ENCODE measurements at places on chromosomes 11 and 22.
A peak's percentile ranks its signal among the peaks of the same experiment; 100 is the strongest.

DNA sequence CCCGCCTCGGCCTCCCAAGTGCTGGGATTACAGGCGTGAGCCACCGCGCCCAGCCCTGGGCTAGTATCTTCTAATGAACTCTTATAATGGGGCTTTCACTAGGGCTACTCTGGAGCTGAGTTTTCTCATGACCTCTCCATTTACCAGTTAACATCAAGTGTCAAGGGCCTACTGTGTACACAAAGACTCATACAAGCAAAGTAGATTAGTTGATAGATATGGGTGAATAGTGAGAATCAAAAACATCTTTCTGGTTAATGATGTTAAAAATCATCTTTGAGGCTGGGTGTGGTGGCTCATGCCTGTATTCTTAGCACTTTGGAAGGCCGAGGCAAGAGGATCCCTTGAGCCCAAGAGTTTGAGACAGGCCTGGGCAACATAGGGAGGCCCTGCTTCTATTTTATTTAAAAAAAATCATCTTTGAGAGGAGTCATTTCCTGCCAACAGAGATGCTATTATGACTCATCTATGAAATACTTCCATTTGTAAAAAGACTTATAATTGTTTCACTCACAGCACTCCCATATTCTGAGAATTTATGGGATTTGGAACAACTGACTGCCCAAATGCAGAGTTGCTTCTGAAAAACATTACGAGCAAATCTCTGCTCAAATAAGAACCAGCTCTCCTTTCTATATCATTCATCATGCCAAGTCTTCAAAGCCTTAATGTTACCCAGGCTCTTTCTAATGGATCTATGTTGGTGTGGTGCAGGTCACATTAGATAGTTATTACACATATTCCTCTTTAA is 57.0 kb downstream of the GDPD4 start:
- DNase-seq: no peak

DNA sequence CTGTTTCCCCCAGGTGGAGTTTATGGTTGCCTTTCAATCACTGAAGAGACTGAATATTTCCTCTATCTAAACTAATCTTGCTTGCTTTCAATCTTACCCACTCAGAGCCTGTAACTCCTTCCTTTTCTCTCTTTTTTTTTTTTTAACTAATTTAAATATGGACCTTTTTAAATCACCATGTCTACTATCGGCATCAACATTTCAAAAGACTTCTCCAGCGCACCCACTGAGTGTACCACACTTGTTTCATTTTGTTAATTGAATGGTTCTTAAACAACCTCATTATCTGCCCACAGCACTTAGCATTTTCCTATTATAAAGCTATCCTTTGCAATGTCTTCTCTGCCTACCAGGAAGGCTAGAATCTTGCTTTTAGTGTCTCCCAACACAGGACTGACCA is 1212.5 kb downstream of the LRRC4C start:
- no peak for DNase-seq

GRCh38 chr22:46201059-46201757 is 48.9 kb downstream of the CDPF1 start:
- peak; percentile 33 for DNase-seq

GRCh38 chr11:35182317-35182939 is 43.5 kb downstream of the CD44 start:
- DNase-seq: no peak

DNA sequence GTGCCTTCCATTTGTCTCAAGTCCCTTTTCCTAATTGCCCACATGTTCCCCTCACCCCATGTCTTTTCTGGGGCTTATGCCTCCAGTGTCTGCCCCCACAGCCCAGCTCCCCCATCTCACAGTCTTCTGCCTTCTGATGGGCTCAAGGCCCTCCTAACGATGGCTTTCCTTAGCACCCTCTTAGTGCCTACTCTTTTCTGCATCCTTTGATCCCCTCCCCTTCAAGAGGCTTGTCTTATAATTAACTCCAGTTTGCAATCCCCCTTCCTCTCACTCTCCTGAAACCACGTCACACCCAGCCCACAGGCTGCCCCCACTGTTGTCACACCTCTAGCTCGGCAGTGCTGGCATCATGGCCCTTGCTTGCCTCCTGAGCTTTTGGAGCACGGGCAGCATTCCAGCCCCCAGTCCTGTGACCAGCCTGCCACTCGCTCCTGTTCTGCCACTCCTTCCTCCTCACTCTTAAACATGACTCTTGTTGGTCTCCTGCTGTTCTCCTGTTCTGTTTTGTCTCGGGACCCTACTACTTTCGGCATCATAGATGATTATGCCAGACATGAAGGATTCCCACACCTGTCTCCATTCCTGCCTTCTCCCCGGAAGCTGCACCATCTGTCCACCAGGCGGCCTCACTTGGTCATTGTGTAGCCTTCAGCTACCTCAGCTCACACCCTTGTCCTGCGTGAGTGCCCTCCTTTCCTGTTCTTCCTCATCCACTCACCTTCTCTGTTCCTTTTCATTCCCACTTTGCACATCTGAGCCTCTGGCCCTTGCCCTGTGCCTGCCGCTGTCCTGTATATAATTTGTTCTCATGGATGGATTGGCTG is 26.1 kb downstream of the UBE2L3 start:
- peak; percentile 13 for DNase-seq

DNA sequence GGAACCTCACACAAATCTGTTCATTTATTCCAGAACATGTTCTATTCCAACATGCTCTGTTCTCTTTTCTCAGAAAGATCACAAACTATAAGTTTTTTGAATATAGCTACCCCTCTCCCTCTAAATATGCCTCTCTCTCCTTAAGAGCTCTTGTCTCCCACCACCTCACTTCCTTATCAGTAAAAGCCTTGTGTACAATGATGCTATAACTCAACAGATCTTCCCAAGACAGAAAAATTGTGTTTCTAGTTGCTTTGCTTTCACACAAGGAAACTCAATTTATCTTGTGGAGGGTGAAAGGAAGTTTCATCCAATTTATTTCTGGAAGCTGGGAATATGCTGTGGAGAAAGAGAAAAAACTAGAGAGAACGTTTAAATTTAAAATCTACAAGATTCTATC is 64.4 kb downstream of the FAM76B start:
- no peak for DNase-seq

DNA sequence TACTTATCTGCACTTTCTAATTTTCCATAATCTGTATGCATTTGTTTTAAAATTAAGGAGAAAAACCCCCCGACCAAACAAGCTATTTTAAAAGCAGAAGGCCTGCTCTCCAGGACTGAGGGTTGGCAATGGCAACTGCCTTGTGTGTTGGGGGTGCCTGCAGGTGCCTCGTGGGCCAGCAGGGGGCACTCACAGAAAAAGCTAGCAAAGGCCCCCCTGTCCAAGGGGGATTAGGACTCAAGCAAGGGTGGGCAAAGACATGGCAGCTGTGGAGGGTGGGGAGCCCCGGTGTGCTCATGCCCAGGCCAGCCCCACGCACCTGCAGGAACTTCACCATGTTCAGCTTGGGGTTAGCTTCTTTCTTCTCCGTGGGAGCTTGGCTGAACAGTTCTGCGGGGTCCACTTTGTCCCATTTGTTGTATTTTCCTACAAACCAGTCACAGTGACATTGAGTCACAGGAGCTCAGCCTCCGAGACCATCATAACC is 10.3 kb downstream of the TOP3B start:
- no peak for DNase-seq

DNA sequence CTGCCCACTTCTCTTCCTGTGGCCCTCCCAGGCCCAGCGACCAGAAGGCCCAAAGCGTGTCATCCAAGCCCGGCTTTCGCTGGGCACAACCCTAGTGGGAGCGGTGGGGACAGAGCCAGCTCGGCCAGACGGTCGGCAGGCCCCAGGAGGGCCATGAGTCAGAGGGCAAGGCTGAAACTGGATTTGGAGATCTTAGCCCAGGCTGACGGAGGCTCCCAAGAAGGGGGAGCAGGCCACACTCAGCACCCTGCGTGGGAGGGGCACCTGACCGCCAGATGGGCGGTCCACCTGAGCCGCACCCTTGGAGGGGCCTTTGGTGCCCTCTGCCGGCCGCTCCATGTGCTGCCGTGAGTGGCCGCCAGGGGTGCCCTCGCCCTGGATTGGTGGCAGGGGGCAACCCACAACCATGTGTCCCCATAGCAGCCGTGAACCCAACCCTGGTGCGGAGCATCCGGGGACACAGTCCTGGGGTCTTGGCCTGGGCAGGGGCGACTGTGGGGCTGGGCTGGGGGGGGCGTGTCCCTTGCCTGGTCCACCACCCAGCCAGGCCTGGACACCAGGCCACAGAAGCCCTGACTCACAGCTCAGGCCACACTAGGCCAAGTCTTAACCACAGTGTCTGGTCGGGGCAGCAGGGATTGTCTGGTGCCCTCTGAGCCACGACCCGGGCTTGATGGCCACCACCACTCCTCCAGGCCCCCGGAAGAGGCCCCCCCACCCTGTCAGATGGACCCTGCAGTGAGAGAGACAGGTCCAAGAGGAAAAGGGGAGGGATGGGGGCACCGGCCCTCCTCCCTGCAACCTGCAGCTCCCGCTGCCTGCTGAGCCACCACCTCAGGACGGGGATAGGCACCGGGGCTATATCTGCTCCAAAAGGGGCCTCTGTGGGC is 19.2 kb upstream of the TALDO1 start:
- no peak for DNase-seq

DNA sequence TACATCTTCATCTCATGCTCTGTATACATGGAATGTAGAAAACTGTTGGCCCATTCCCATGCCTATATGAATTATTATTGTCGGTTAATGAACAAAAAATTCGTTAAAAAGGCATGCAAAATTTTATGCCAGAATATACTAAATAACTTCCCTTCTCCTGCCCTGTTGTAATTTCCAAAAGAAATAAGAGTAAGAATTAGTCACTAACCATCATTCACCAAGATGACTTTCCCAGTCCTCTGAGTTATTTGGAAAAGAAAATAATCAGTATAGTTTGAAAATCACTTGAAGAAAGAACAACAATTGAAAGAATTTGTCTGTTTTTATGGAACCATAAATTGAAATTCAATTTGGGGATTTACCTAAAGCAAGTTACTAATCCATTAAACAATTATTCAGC is 1149.1 kb upstream of the RAG2 start:
- no peak for DNase-seq

GRCh38 chr11:20007386-20007785 is 152.9 kb downstream of the DBX1 start:
- no peak for DNase-seq

GRCh38 chr22:39309364-39309861 is 10.0 kb downstream of the RPL3 start:
- no peak for DNase-seq

DNA sequence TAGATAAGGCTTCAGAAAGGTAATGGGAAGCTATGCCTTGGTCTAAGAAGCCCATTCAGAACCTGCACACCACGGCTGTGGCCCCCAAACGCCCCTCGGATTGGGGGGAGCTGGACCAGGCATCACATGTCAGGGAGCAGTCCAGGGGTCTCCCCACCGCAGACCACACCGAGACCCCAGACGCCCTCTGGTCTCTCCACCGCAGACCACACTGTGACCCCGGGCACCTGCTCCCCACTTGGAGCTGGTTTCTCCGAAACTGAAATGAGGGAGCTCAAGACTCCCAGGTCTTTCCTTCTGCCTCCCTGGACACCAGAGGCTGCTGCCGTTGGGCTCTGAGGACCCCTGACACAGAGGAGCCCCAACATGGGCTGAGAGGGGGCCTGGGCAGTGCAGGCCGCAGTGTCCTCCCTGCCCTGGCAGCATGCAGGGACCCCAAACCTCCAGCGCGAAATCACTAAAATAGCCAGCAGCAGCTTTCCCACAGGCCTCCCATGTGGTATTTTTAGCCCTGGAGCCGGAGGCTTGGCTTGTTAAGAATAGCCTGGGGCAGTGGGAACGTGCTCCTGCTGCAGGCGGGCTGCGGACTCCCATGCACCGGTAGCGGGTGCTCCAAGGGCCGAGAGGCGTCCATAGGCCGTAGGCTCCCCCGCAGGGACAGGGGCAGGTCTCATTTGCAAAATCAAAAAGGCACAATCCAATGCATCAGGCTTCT is 7.7 kb downstream of the LINC01488 start:
- no peak for DNase-seq

DNA sequence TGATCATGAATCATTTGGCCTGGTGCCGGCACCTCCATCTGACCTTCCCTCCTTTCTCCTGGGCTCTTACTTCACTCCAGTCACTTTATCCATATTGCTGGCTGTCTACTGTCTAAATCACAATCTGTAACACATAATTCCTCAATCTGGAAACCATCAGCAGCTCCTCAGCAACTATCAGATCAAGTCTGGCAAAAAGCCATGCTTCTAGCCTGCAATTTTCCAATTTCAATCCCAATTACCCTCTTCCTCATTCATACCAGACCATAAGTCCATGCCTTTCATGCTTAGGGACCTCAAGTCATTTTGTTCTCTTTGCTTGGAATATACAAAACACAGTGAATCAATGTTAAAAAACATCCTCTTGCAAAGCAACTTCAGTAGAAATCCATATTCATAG is 882.8 kb upstream of the ANO3 start:
- no peak for DNase-seq

- DNase-seq: no peak
Measured at GRCh38 chr22:49063545-49063890, 764.2 kb downstream of the BRD1 start.

GRCh38 chr11:111001081-111001430 is 244.5 kb upstream of the POU2AF2 start:
- no peak for DNase-seq

DNA sequence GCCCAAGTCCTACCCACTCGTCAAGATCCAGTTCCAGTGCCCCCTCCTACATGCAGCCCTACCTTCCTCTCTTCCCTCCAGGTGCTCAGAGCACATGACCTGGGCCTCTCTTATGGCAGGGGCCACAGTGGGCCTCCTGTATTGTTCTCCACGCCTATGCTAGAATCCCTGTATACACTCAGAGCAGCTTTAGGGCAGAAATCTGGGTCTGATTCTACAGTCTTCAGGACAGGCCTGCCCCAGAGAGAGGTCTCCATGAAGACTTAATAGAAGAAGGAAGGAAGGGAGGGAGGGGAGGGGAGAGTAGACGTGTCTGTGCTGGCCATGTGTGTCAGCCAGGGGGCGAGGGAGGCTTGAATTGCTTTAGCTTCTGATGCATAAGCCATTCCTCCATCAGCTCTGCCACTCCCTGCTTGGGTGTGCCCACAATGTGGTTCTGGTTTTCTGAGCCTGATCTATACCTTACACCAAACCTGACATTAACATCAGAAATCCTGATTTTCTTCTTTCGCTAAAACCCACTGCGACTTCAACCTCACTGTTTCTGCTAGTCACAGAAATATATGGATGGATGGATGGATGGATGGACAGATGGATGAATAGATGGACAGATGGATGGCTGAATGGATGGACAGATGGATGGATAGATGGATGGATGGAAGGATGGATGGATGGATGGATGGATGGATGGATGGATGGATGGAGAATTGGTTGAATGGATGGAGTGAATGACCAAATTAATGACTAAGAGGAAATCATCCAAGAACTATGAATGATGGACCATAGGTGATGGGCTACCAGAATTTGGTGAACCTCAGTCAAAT is 56.6 kb upstream of the PRDM11 start:
- DNase-seq: peak; percentile 39

- DNase-seq: no peak
Measured at GRCh38 chr11:67357831-67358670, 4.7 kb upstream of the POLD4 start.

- DNase-seq: no peak
Measured at GRCh38 chr11:134079317-134079716, 10.4 kb downstream of the JAM3 start.

Data from iPS DF 6.9 (cell line).